ENCODE measurements at places on chromosomes 16 and 17. TPM values are rescaled to one million over a fixed set of nuclear protein-coding genes. Genes with fewer than 3 reads are reported as not detected.

KRTAP4-3 gene
- total RNA-seq, result not detected

DNA sequence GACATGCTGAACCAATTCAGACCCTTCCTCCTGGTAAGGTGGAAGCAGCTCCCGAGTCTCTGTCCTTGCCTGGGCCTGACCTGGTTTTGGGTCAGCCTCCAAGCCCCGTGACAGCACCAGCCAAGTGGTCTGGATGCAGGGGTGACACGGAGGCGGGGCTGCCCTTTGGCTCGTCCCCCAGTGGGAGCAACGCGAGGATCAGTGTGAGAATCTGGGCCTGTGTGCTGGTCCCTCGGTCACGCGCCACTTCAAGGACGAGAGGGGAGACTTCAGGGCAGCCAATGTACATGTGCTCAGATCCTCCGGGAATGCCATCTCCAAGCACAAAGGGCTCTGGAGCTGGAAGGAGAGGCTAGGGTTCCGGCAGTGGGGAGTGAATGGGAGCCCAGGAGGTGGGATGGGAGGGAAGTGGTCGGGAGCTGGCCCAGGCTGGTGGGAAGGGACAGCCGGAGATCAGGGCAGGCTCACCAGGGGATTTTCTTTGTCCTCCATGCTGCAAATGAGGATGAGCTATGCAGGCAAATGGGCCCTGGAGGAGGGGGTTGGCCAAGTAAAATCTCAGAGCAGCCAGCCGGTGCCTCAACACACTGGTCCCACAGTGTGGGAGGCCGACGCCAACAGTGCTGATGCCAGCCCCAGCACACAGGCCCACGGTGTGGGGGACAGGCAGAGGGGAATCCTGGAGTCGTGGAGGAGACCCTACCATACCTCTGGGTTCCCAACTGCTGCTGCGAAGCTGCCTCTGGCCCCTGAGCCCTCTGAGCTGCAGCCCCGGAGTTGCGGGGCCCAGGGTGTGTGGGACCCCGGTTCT is 4.2 kb upstream of the NDRG4 start:
- DNase-seq, result peak; percentile 34
- no peaks in the 10 kb centered on the region for H3K27me3 ChIP-seq
- H3K27ac ChIP-seq, result no peak overlapping the region
- no peaks in the 10 kb centered on the region for H3K36me3 ChIP-seq
- peak overlapping the region; percentile 71 for H3K4me3 ChIP-seq

TTC19 gene
- total RNA-seq, result 64.3 TPM

KRTAP1-1 gene
- total RNA-seq, result not detected

- no peak overlapping the region for H3K4me3 ChIP-seq
- no peak for DNase-seq
- H3K27ac ChIP-seq, result no peak overlapping the region
- H3K27me3 ChIP-seq, result no peaks in the 10 kb centered on the region
- H3K4me1 ChIP-seq, result no peaks in the 10 kb centered on the region
Measured at GRCh38 chr17:80000981-80001775, 34.5 kb downstream of the TBC1D16 start.

DNA sequence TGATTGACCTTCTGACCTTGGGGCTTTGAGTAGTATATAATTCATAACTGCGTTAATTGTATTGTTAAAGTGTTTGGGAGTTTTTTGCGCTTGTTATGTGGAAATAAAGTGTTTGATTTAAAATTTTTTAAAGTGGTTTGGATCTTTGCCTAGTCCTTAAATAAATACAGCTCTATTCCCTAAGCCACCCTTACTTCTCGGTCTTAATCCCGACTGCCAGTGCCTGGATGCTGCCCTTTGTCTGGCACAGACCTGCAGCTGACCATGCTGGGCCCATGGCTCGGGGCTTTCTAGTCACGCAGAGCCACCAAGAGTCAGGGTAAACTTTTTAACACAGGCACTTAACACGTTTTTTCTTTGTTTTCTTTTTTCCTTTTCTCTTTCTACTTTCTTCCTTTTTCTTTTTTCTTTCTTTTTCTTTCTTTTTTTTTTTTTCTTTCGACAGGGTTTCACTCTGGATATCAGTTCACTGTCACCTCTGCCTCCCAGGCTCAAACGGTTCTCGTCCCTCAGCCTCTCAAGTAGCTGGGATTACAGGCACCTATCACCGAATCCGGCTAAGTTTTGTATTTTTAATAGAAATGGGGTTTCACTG is 19.6 kb upstream of the SLC5A11 start:
- no peaks in the 10 kb centered on the region for H3K27me3 ChIP-seq
- H3K4me3 ChIP-seq, result peak overlapping the region; percentile 28
- no peak overlapping the region for H3K27ac ChIP-seq
- no peaks in the 10 kb centered on the region for H3K4me1 ChIP-seq

DNA sequence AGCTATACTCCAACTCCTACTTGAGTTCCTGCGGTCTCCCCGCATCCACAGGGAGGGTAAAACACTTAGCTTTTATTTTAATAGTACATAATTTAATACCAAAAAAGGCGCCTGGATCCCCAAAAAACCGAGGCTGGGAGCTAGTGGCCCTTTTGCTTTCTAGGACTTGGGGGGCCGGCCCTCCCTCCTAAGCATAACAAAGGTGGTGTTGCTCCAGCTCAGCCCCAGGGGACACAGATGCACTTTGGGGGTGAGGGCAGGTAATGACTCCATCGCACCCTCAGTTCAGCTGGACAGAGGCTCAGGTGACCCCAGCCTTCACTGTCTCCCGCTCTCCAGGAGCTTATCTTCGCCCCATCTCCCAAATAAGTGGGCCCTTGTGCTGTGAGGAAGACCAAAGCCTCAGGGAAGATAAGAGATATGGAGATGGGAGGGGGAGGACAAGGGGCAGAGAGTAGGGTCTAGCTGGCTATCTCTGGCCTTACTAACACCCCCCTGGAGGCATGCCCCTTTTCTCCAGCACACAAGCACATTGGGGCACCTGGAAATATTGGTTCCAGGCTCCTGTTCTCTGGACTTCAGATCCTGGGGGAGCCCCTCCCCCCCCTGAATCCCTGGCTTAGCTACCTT is 2.8 kb upstream of the NHERF1 start:
- H3K27me3 ChIP-seq, result no peaks in the 10 kb centered on the region
- no peak overlapping the region for H3K27ac ChIP-seq
- peak; percentile 27 for DNase-seq
- H3K36me3 ChIP-seq, result no peaks in the 10 kb centered on the region

GRCh38 chr16:88807626-88808453 is 3.9 kb downstream of the APRT start:
- no peaks in the 10 kb centered on the region for H3K27me3 ChIP-seq
- peaks cover 54% of the 10 kb centered on the region for H3K36me3 ChIP-seq
- no peak overlapping the region for H3K27ac ChIP-seq
- peak overlapping the region; percentile 51 for H3K4me3 ChIP-seq
- DNase-seq, result no peak

OVCA2 gene
- 24.2 TPM for total RNA-seq

GRCh38 chr16:56311208-56312027 is 113.9 kb downstream of the AMFR start:
- no peaks in the 10 kb centered on the region for H3K27me3 ChIP-seq
- H3K27ac ChIP-seq, result no peak overlapping the region
- no peak overlapping the region for H3K4me3 ChIP-seq

- DNase-seq, result no peak
- H3K4me3 ChIP-seq, result peak overlapping the region; percentile 31
- H3K27me3 ChIP-seq, result no peaks in the 10 kb centered on the region
- no peaks in the 10 kb centered on the region for H3K36me3 ChIP-seq
Measured at GRCh38 chr16:13157082-13157481, 255.7 kb downstream of the SHISA9 start.

DNA sequence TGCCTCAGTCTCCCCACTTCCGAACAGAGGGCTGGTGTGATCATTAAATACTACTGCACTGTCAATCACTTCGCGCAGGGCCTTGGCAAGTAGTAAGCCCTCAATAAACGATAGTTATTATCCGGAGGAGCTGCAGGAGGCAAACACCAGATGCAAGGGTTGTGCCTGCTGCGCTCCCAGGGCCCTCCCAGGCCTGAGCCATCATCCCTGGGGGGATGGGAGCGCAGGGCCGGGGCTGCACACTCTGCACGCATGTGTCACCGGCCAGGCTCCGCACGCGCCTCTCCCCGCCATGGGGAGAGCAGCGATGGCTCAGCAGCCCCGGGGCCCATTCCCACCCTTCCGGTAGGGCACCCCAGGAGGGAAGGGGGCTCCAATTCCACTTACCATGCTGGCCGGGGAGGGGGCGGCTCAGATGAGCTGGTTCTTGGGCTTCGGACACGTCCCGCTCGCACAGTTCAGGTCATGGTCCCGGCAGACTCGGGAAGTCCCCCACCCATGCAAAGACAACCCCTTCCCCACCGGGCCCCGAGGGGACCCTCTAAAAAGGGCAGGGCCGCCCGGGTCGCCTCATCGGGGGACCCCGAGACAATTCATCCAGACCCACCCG is 681 bp downstream of the XPO6 start:
- no peaks in the 10 kb centered on the region for H3K27me3 ChIP-seq
- no peaks in the 10 kb centered on the region for H3K4me1 ChIP-seq
- no peak for DNase-seq
- peak overlapping the region; percentile 91 for H3K4me3 ChIP-seq

- H3K4me3 ChIP-seq, result no peak overlapping the region
- no peaks in the 10 kb centered on the region for H3K27me3 ChIP-seq
- no peak for DNase-seq
- no peaks in the 10 kb centered on the region for H3K4me1 ChIP-seq
Measured at GRCh38 chr17:34313164-34313563, 6.1 kb upstream of the CCL8 start.

- no peaks in the 10 kb centered on the region for H3K27me3 ChIP-seq
- no peaks in the 10 kb centered on the region for H3K36me3 ChIP-seq
- peak; percentile 95 for DNase-seq
- H3K4me1 ChIP-seq, result no peaks in the 10 kb centered on the region
- H3K4me3 ChIP-seq, result no peak overlapping the region
Measured at GRCh38 chr17:6473128-6473767, 29.0 kb downstream of the PIMREG start.

- H3K4me1 ChIP-seq, result no peaks in the 10 kb centered on the region
- H3K27me3 ChIP-seq, result no peaks in the 10 kb centered on the region
- H3K36me3 ChIP-seq, result peaks cover 1% of the 10 kb centered on the region
- no peak overlapping the region for H3K27ac ChIP-seq
- H3K4me3 ChIP-seq, result no peak overlapping the region
- peak; percentile 56 for DNase-seq
Measured at GRCh38 chr17:74417178-74418045, 14.5 kb upstream of the GPRC5C start.

- H3K36me3 ChIP-seq, result no peaks in the 10 kb centered on the region
- H3K4me3 ChIP-seq, result no peak overlapping the region
- H3K27ac ChIP-seq, result no peak overlapping the region
Measured at GRCh38 chr16:71709229-71709781, 15.2 kb downstream of the PHLPP2 start.

CHMP1A gene
- total RNA-seq, result 89.6 TPM

- peak overlapping the region; percentile 37 for H3K4me3 ChIP-seq
- DNase-seq, result peak; percentile 56
- no peaks in the 10 kb centered on the region for H3K27me3 ChIP-seq
- H3K27ac ChIP-seq, result no peak overlapping the region
- no peaks in the 10 kb centered on the region for H3K36me3 ChIP-seq
Measured at GRCh38 chr17:726271-726919, 6.0 kb upstream of the TLCD3A start.
